ENCODE measurements at places on chromosomes 16 and 17.

DNA sequence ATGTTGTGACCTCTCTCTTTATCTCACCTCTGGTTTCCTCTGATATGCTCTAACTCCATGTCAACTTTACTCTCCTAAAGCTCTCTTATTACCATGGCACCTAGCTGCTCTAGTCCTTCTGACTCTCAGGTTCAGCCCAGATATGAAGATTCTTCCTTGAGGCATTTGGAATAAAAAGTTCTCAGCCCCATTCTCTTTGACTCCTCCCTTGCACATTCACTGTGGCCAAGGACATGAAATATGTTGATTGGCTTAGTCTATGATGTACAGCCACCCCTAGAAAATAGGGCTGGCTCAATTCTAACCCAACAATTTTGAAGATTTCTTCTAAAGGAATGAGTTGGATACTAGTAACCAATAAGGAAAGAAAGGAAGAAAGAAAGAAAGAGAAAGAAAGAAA lies 20.8 kb upstream of the GAS7 start:
- DNase-seq, result no peak

- DNase-seq, result peak; percentile 80
Observed at GRCh38 chr17:17900615-17901520, 64.1 kb upstream of the SREBF1 start.

GRCh38 chr17:64472564-64472963 lies 23.6 kb downstream of the MILR1 start:
- DNase-seq, result no peak

DNA sequence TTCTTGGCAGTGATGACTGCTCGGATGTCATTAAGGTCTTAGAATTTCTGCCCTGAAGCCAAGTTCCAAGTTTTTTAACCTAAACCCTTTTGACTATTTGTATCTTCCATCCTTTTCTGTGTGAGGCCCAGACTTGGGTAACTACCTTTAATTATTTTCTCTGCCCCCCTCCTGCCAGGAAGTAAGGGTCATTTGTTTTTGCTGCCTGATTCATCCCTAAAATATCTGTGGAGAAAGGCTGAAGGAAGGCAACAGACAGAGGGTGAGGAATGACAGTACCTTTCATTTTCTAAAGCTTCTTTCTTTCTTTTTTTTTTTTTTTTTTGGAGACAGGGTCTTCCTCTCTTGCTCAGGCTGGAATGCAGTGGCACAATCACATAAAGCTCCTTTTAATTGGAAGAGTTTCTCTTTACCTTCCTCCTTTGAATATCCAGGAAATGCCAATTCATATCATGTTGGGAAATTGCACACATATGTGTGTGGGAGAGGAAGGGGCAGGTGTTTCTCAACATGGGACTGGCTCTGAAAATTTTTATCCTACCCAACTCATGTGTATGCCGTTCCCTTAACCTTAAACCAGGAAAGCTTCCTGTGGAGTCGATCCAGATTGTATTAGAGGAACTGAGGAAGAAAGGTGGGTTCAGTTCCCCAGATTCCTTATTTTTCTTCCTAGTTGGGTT lies 957 bp downstream of the VPS25 start:
- DNase-seq, result no peak

GRCh38 chr17:67126983-67127382 lies 82.6 kb downstream of the CACNG1 start:
- no peak for DNase-seq

- peak; percentile 58 for DNase-seq
Observed at GRCh38 chr16:66604376-66605176, at the start of gene CMTM3. CMTM3 (plus strand) TSS chr16:66604704; CDS start chr16:66604806, 102 bp downstream.

GRCh38 chr17:78759203-78759968 lies 22.7 kb downstream of the CYTH1 start:
- DNase-seq, result no peak

GRCh38 chr17:78723001-78723796 lies 58.9 kb downstream of the CYTH1 start:
- no peak for DNase-seq

GRCh38 chr17:67289181-67289876 lies 44.3 kb upstream of the HELZ start:
- peak; percentile 52 for DNase-seq

DNA sequence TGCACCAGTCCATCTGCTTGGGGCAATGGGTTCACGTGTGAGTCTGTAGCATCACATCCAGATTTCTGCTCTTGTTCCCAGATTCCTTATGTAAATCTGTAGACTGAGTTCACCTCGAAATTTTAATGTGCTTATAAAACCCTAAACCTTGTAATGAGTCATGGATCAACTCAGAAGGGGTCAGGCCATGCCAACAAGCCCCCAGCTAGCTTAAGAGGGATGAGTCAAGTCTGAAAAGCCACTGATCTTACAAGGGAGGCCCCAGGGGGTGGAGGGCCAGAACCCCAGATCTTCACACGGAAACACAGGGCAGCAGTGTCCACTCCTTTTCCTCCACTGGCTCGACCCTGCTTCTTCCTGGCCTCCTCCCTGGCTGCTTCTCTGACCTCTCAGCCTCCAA lies 399.1 kb upstream of the CDH5 start:
- no peak for DNase-seq

GRCh38 chr17:17026163-17026562 lies 16.1 kb upstream of the MPRIP start:
- DNase-seq, result no peak

GRCh38 chr16:83720213-83720612 lies 87.6 kb upstream of the HSBP1 start:
- no peak for DNase-seq

DNA sequence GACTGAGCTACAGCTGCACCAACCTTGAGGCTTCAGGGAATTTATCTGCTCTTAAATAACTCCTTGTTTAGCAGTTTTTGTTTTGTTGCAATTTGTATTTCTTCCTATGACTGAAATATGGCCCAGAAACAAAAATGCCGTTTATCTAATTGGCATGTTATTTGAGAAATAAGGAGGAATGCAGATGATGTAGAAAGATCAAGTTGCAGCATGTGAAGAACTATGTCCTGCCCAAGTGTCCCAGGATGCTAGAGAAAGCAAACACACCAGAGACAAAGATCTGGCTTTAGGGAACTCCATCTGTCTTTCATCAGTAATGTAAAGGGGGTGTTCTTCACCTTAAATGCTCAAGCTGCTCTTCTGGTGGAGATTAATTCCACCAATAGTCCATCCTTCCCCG lies 29.7 kb downstream of the USP31 start:
- DNase-seq, result no peak

GRCh38 chr17:81582749-81583148 lies 30.6 kb upstream of the FAAP100 start:
- no peak for DNase-seq

- no peak for DNase-seq
Observed at GRCh38 chr16:68676113-68676860, 31.2 kb downstream of the CDH3 start.

DNA sequence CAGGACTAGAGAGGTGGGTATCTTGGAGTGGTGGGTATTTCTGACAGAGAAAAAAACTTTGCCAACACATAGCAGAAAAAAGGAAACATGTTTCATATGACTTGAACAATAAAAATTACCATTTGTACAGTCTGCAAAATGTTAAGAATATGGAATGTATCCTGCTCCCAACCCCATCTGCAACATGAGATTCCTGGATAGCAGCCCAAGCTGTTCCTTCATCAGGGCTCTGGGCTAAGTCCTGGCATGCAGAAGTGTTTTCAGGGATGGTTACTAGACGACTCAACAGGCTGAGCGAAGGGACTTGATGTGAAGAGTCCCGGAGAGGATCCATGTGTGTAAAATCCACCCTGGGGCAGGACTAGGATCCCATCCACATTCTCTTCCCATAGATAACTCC lies 121.0 kb upstream of the IRX3 start:
- DNase-seq, result no peak

GRCh38 chr16:67026570-67026969 lies 2.4 kb upstream of the CBFB start:
- no peak for DNase-seq

DNA sequence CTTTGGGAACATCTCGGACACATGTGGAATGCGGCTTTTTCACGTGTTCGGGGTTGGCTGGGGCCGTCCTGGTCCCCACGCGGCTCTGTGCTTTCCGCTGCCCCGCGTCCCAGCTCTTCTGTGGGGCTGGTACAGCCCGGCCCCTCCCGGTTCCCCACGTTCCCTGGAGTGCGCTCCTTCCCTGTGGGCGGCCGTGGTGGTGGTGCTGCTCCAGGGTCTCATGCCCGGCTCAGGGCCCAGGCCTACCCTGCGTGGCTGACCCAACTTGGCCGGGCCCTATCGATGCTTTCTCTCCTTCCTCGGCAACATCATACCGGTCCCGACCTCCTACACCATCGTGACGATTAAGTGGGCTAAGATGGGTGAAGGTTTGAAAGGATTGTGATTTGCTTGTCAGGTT lies 3.3 kb downstream of the TELO2 start:
- no peak for DNase-seq

DNA sequence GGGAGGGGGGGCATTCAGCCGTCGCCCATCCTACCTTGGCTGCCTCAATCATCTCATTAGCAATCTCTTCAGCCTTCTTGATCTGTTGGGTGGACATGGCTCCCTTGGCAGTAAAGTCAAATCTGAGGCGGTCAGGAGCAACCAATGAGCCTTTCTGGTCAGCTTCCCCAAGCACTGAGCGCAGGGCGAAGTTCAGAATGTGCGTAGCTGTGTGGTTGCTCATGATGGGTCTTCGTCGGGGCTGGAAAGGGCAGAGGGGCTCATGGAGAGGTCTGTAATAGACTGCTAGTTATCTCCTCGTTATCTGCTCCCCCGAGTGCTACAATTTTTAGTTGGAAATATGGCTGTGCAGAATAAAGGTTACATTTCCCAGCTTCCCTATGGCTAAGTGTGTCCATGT lies 7.2 kb upstream of the EXOSC6 start:
- no peak for DNase-seq

- peak; percentile 82 for DNase-seq
Observed at GRCh38 chr16:24834459-24835335, 11.1 kb upstream of the SLC5A11 start.

- no peak for DNase-seq
Observed at GRCh38 chr17:11239379-11239970, 1.5 kb upstream of the SHISA6 start.

DNA sequence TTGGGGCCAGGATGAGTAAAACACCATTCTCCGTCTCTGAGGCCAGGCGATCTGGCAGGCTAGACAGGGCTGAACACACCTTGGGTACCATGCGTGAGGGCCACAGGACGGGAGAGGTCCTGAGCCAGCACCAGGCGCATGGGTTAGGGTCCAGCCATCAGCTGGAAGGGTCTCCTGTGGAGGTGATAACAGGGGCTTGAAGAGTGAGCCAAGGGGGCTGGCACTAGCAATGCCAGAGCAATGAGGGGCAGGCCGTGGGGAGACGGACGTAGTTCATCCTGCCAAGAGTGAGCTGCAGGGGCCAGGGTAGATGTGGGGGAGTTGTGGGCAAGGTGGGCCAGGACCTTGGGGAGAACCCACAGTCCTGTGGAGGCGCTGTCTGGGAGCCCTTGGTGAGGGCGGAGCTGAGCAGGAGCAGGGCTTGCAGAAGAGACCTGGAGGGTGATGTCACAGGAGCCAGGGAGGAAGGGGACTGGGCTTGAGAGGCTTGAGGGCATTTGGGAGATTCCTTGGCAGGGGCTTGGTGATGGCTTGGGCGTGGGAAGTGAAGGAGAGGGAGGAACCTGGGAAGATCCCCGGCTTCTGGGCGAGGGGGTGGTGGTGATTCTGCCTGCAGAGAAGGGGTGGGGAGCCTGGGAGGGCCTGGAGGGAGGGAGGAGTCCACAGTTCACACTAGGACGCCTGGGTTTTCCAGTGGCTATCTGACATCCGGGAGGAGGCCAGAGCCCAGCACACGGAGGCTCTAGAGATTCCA lies 6.3 kb upstream of the NPTX1 start:
- DNase-seq, result no peak

DNA sequence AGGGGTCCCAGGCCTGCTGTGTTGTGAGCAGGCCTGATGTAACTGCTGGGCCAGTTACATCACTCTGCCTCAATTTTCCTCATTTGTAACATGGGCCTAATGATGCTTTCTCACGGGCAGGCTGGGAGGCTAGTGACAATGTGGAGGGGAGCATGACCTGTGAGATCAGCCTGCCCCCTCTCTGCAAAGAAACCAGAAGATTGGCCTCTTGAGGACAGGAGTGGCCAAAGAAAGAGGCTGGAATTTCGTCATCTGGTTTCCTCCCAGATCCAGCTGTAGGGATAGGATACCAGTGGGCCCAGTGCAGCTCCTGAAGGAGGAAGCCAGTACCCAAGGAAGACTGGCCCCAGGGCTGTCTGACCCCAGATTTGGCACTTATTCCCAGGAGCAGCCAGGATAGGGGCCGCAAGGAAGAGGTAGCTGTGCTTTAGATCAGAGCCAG lies 615 bp upstream of the SREBF1 start:
- DNase-seq, result peak; percentile 66

DNA sequence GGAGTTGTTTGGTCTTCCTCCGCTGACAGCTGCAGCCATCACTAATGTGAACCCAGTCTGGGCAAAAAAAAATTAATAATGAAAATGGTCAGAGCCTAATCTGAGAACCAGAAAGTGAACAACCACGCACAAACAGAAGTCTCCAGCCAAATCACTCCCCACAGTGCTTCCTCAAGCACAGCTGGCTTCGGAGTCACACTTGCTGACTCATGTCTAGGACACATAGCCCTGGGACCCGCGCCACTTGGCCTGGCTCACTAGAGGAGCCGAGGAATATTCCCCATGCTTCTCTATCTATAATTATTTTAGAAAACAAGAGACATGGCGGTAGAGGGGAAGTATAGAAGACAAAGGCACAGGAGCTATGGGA lies 109.1 kb downstream of the ZFHX3 start:
- DNase-seq, result peak; percentile 61

DNA sequence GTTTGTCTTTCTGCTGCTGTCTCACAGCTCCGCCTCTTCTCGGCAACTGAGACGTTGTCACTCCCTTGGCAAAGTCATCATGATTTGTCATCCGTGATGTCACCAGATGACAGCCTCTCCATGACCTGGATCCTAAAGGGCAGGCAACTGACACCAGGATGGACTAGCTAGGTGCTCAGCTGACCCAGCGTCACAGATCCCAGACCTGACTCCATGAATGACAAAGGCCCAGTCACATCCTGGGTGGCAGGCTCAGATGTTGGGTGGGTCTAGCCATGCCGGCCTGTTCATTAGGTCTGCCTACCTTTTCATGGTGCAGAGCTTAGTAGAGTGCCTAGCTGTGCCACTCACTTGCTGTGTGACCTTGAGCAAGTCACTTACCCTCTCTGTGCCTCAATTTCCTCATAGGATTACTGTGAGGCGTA lies 3.8 kb upstream of the TMEM238L start:
- no peak for DNase-seq

DNA sequence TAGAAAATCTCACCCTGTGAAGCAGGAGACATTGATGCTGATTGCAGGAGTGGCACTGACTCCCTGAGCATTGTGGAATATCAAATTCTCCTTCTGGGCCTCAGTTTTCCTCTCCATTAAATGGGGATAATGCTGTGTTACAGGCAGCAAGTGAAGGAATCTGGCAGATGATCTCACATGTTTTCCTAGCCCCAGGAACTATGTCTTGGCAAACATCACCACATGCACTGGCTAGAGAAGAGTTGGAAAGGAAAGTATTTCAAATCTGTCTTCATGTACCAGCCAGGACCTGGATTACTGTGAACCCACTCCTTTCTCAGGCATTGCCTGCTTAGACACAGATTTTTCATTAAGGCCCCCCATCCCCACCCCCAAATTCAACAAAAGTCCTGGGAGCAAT lies 13.6 kb upstream of the CCL8 start:
- DNase-seq, result no peak

GRCh38 chr16:86942151-86943051 lies 364.1 kb downstream of the FOXL1 start:
- DNase-seq, result no peak

- DNase-seq, result no peak
Observed at GRCh38 chr16:22633280-22633679, 122.6 kb downstream of the NPIPB5 start.
